ENCODE measurements at places on chromosomes 16 and 17.

- no peak for DNase-seq
Observed at GRCh38 chr16:48462106-48462740, 77.0 kb upstream of the SIAH1 start.

DNA sequence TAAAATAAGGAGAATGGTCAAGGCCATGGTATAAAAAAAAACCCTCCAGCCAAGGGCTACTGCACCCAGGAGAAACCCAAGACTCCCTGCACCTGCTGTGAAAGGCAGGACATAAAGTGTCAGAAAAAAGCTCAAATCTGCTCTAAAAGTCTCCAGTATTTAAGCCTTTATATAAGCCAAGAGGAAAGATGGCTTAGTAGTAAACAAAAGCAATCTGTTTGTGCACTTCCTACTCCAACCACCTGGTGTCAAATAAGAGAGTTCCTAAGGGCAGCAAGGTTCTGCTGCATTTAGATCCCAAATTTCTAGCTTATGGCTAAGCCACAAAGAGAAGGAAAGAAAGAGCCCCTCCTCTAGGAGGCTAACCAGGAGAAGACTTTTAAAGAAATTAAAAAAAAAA lies 20.6 kb downstream of the ACSM1 start:
- DNase-seq, result no peak

DNA sequence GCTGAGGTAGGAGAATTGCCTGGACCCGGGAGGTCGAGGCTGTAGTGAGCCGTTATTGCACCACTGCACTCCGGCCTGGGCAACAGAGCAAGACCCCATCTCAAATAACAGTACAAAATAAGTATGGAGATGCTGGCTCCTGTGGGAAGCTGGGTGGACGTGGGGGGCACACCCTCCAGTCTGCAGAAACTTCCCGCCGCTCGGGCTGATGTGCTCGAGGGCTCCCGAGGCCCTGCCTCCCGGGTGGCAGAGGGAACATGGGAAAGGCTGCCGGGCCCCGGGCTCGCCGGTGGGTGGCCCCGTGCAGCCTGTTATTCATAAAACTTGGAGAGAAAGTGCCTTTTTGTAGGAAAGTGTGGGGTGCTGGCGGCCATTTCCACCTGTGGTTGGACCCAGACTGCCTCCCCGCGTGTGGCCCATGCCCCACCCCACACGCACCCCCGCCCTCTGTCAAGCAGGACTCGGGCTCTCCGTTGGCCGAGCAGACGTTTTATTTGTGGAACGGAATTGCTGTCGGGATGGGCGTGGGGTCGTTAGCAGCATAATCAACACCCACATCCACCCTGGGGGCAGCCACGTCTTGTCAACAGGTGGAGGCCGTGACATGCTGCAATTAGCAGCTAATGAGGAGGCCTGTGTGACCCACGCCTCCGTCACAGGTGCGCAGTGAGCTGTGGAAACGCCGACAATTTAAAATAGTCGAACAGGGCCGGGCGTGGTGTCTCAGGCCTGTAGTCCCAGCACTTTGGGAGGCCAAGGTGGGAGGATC lies 7.4 kb upstream of the CIAO3 start:
- DNase-seq, result no peak

DNA sequence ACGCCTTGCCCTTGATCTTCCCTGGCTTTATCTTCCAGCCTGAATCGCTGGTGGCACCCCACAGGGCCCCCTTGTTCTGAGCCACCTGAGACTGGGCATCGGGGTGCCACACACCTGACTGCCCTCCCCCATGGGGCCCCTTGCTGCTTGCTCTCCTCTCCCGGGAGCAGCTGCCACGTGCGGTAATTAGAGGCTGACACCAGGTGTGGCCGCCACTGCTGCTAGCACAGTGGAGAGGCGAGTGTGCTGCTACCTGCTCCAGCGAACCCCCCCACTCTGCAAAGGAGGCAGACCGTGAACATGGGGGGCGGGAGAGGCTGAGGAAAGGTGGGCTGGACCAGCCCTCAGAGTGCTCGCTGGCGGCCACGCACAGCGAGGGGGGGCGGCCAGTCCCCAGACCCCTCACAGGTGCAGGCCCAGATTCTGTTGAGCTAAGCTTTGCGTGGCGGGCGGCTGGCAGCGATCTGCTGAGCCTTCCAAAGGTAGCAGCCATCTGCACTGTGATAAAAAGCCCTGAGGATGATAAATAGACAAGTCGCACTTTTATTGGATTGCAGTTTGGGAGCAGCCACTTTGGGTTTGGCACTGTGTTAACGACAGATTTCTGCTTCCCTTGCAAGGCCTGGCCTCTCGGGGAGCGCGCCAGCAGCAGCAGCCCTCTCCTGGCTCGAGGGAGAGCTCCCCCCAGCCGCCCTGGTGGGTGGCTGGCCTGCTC lies 167.9 kb upstream of the GSE1 start:
- no peak for DNase-seq

DNA sequence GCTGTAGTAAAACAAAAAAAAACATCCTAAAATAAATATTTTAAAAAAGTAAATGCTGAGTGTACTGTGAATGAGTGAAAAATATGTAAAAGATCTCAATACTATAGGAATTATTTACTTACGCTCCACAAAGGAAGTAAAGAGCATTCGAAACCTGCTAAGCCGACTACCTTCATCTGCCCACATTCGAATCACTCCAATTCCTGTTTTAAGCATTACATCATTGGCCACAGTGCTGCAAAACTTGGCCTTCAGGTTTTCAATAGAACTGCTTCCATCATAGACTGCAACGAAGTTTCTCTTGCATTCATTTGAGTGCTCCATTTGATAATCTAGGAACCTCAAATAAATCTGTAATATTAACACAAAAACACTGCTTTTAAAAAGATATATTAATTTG lies 34.4 kb downstream of the NETO2 start:
- no peak for DNase-seq

- no peak for DNase-seq
Observed at GRCh38 chr16:73006026-73006425, 41.9 kb downstream of the ZFHX3 start.

- no peak for DNase-seq
Observed at GRCh38 chr16:72532906-72533410, 361.0 kb upstream of the PMFBP1 start.

GRCh38 chr16:74257061-74257460 lies 39.6 kb upstream of the PSMD7 start:
- no peak for DNase-seq

GRCh38 chr17:3033741-3034577 lies 29.4 kb downstream of the OR1D5 start:
- DNase-seq, result peak; percentile 59

- DNase-seq, result no peak
Observed at GRCh38 chr16:54696522-54696921, 234.1 kb upstream of the IRX5 start.

- no peak for DNase-seq
Observed at GRCh38 chr17:2795441-2796163, 636 bp upstream of the RAP1GAP2 start.

DNA sequence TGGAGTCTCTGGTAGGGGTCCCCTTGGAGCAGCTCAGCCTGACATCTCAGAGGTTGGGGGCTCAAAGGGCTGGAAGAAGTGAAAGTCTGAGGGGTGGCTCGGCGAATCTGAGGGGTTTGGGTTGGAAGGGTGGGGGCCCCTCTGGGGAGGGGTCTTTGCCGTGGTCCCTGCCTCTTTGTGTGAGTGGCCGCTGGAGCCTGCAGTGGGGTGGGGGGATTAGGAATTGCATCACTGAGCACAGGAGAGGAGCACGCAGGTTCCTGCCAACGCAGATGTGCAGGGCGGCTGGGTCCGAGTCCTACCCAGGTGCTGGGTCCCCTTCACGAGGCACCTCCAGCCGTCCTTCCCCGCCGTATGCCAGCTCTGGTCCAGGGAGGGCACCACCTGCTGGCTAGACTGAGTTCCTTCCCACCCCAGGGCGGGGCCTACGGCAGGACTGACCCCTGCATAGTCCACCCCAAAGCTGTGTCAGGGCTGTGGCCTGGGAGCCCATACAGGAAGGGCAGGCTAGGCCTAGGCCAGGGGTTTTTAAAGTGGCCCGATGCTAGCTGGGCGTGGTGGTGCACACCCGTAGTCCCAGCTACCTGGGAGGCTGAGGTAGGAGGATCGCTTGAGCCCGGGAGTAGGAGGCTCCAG lies 9.9 kb downstream of the FMNL1 start:
- no peak for DNase-seq

DNA sequence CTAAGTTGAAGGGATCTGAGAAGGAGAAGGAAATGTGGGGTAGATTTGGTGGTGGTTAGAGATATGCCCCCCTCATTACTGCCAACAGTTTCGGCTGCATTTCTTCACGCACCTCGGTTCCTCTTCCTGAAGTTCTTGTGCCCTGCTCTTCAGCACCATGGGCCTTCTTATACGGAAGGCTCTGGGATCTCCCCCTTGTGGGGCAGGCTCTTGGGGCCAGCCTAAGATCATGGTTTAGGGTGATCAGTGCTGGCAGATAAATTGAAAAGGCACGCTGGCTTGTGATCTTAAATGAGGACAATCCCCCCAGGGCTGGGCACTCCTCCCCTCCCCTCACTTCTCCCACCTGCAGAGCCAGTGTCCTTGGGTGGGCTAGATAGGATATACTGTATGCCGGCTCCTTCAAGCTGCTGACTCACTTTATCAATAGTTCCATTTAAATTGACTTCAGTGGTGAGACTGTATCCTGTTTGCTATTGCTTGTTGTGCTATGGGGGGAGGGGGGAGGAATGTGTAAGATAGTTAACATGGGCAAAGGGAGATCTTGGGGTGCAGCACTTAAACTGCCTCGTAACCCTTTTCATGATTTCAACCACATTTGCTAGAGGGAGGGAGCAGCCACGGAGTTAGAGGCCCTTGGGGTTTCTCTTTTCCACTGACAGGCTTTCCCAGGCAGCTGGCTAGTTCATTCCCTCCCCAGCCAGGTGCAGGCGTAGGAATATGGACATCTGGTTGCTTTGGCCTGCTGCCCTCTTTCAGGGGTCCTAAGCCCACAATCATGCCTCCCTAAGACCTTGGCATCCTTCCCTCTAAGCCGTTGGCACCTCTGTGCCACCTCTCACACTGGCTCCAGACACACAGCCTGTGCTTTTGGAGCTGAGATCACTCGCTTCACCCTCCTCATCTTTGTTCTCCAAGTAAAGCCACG lies 28.3 kb downstream of the STH start:
- no peak for DNase-seq

- no peak for DNase-seq
Observed at GRCh38 chr17:28648698-28649097, 3.7 kb upstream of the BLTP2 start.

GRCh38 chr17:28996554-28997096 lies 9.2 kb downstream of the SEZ6 start:
- no peak for DNase-seq

- no peak for DNase-seq
Observed at GRCh38 chr16:287298-287811, 4.4 kb downstream of the PDIA2 start.

DNA sequence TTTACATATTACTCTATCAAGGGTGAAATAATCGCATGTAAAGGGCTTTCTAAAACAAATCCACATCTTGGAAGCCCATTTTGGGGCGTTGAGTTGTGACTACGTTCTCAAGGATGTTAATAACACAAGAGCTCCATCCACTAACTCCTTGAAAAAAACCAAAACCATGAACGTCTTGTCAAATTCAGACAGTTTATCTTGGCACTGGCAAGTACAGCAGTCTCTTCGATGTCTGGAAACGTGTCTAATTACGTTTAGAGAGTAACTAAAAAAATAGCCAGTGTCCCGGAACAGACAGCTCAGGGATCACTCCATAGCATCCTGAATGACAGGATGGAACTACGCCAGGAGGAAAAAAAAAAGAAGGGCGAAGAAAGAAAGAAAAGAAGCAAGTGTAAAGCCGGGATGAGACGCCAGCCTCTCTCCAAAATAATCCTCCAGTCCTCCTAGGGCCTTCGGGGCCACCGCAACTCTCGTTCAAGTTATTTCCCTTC lies 954 bp downstream of the MYO1D start:
- no peak for DNase-seq

- DNase-seq, result no peak
Observed at GRCh38 chr17:31834448-31834847, 24.6 kb downstream of the COPRS start.

DNA sequence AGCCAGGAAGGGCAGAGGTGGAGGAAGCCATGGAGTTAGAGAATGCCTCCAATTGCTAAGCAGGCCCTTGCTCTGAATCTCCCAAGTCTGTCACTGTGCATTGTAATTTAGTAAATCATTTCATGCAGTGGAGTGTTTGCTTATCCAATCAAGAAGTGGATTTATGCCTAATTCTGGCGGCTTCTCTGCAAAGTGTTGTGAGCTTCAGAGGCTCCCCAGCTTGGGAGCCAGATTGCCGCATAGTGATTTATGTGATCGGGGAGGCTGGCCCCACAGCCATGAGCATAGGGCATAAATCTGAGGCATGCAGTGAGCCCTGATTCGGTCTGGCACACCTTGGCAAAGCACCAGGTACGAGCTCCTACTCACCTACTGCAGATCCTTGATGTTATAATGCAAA lies 520.8 kb downstream of the HS3ST4 start:
- no peak for DNase-seq

DNA sequence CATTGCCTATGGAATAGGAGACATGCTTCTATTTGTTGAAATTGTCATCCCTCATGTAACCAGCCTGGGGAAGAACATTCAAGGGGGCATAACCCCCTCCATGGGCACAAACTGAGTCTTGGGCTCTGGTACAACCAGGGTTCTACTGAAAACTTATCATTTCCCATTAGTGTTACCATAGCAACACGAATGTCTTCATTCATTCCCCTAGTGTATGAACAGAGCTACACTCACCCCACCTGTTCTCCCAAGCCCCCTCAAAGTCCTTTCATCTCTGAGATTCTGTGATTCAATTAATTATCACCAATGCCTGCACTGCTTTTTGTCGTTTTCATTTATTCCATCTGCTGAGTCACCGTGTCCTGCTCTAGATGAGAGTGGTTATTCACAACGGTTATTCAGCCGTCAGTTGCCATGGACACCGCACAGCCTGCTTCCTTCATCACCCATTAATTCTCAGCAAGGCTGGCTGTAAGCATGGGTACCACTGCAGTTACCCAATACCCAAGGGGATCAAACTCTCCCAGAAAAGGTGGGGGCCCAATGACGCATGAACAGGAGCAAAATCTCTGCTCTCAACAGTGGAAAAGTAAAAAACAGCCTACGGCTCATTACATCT lies 1.6 kb upstream of the GAST start:
- no peak for DNase-seq

- no peak for DNase-seq
Observed at GRCh38 chr17:76273445-76274111, 8.4 kb downstream of the UBALD2 start.

- DNase-seq, result no peak
Observed at GRCh38 chr17:41977991-41978390, 11.4 kb downstream of the CNP start.

DNA sequence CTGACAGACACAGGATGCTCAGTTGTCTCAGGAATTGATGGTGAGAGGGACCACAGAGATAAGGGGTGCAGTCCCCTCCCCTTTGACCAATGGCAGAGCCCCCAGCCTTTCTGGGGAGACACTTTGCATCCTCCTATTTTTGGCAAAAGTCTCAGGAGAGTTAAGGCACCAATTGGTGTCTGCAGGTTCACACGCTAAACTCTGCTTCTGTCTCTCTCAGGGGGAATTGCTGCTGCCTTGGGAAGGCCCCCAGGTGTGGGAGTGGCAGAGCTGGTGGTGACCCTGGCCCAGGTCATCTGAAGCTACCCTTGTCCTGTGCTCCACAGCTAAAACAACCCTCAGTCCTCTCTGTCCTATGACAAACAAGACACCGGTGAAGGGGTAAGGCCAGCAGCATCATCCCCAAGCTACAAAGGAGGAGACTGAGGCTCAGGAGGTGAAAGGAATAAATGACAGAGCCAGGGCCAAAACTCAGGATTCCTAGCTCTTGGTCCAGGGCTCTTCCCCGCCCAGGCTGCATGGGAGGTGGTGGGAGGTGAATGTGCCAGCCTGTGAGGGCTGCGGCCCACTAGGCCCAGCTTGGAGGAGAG lies 20.3 kb downstream of the OSBPL7 start:
- DNase-seq, result no peak

- no peak for DNase-seq
Observed at GRCh38 chr16:30546115-30546514, 11.5 kb upstream of the ZNF747 start.
